ENCODE measurements at places on chromosomes 16 and 17. TPM values are rescaled to one million over a fixed set of nuclear protein-coding genes. Genes with fewer than 3 reads are reported as not detected.
A peak's percentile ranks its signal among the peaks of the same experiment; 100 is the strongest.

The MRPS7 gene
- 136 TPM for total RNA-seq

The SLC2A4 gene
- 4.2 TPM for total RNA-seq

The RAC3 gene
- 3.5 TPM for total RNA-seq

The PPP4C gene
- total RNA-seq: 21.4 TPM

The NTN1 gene
- total RNA-seq: 9.0 TPM

The ROGDI gene
- total RNA-seq: 350 TPM

The MYOCD gene
- total RNA-seq: 1.4 TPM

The HCRT gene
- total RNA-seq: not detected

The SLFN12L gene
- total RNA-seq: 4.0 TPM

The PIK3R5 gene
- total RNA-seq: 18.8 TPM

The KRTAP3-2 gene
- not detected for total RNA-seq

The IL17C gene
- total RNA-seq: not detected

The CETP gene
- total RNA-seq: not detected

The FAM171A2 gene
- not detected for total RNA-seq

The KRT28 gene
- total RNA-seq: not detected

The SLC16A6 gene
- total RNA-seq: not detected

The TMEM98 gene
- 101 TPM for total RNA-seq

The ARL5C gene
- total RNA-seq: not detected

The CDK5R1 gene
- 0.45 TPM for total RNA-seq

- no peak for DNase-seq
These were observed 54.3 kb upstream of the MED13 start for GRCh38 chr17:62119373-62119772.

GRCh38 chr17:10112962-10113361 lies 85.4 kb downstream of the GAS7 start:
- DNase-seq: no peak

DNA sequence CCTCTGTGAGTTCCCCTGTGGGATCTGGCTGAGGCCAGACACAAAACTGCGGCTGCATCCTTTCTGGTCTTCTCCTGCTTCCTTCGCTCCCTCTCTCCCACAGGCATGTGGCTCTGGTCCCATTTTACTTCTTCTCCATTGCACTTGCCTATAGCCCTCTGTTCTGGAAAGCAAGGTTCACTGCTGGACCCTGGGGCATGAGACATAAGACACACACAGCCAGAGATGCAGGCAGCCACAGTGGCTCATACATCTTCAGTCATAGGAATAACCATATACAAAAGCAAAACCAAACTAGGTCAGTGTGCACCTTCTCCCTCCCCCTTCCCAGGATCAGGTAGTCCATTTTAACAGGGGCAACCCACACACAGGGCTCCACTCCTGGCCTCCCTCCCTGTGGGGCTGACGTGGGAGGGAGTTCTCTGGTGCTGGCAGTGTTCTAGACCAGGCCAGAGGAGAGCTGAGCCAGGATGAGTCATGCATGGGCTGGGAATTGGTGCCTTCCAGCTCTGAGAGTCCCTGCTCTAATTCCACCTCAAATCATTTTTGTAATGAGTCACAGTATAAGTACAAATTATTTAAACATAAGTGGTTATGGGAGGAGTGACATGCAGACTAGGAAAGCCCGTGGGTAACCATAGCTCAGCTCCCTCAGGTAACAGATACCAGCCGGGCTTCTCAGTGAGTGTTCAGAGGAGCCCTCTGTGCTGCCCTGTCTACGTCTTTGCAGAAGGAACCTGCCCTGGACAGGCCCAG lies 58.0 kb downstream of the ASIC2 start:
- peak; percentile 43 for DNase-seq

GRCh38 chr16:4976079-4976478 lies 17.9 kb downstream of the SEC14L5 start:
- no peak for DNase-seq

DNA sequence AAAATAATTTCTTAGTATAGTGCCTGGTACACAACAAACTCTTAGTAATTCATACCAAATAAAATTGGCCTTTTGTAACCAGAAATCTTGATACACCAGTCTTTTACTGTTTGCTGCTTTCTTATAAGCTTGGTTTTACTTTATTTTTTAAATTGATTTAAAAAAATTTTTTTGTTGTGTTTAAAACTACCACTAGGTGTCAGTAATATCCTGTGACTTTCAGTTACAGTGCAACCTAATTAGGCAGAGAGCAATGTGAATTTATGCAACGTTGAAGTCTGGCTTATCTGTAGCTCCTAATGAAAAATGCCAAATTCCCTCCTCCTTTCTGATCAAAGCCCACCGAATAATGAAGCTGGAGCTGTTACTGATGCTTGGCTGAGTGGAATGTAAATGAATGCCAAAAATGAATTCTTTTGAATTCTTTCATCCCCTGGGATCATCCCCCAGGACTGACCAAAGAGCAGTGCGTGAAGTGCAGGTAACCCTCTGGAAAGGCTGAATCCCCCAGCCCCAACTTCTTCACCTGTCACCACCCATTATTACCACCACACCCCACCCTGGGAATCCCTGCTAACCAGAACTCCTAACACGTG lies 3.8 kb downstream of the ERCC4 start:
- DNase-seq: no peak

GRCh38 chr17:77542551-77543490 lies 402.1 kb downstream of the SEC14L1 start:
- DNase-seq: peak; percentile 75

- no peak for DNase-seq
These were observed 226.2 kb downstream of the NTN1 start for GRCh38 chr17:9247401-9247938.

GRCh38 chr17:38511150-38512108 lies 83.2 kb downstream of the ARHGAP23 start:
- peak; percentile 36 for DNase-seq

DNA sequence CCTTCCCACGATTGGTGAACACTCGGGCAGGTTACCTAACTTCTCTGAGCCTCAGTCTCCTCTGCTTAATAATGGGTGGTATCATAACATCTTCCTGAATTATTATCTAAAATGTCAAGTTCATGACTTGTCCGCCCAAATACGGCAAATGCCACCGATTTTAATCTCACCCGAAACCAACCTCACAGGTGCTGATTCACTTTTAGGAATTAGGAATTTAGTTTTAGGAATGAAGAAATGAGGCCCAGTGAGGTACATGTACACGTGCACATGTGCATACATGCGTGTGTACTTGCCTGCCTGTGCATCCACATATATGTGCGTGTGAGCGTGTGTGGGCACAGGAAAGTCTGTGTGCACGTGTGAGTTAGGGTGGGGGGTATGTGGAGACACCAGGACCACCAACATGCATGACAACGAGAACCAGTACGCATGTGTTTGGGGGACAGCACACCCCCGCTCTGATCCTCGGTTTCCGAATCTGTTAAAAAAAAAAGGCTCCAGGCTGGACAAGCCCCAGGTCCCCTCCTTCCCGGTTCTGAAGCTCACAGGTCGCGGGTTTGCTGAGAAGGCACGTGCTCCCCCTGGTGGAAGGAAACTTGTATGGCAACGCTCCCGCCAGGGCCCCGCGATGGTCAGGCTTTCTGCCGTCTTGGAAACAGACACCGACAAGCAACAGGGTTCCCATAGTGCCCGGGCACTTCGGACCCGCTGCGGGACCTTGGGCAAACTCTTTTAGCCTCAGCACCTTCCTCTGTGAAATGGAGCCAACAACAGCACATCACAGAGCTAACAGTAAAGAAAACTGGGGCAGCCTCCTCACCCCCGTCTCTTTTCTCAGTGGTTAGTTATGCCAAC lies 219.2 kb downstream of the RBFOX3 start:
- peak; percentile 80 for DNase-seq

- no peak for DNase-seq
These were observed 77.1 kb upstream of the METRNL start for GRCh38 chr17:83002118-83002805.

- DNase-seq: no peak
These were observed 673.2 kb upstream of the SOX9 start for GRCh38 chr17:71447644-71448043.

GRCh38 chr16:48535369-48535787 lies 74.6 kb downstream of the N4BP1 start:
- no peak for DNase-seq

GRCh38 chr16:27237219-27238015 lies 31.2 kb downstream of the NSMCE1 start:
- peak; percentile 62 for DNase-seq

DNA sequence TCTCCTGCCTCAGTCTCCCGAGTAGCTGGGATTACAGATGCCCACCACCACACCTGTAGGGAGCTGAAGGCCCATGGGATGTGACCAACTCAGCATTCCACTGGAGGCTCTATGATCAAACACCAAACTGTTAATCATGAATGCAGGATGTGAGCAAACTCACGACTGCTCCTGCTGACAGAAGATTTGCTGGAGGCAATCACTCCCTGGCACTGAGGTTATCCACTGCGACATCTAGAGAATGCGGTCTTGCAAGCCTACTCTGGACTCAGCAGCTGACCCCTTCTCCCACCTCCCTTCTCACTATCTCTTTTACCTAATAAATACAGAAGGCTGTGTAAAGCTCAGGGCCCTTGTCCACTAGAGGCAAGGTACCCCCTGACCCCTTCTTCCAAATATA lies 4.9 kb downstream of the TEX14 start:
- DNase-seq: no peak

- peak; percentile 57 for DNase-seq
These were observed 90.3 kb downstream of the KATNIP start for GRCh38 chr16:27640277-27640600.

GRCh38 chr17:4204710-4205173 lies 59.0 kb downstream of the ANKFY1 start:
- peak; percentile 85 for DNase-seq

GRCh38 chr17:60391471-60392041 lies 377 bp downstream of the USP32 start:
- no peak for DNase-seq

DNA sequence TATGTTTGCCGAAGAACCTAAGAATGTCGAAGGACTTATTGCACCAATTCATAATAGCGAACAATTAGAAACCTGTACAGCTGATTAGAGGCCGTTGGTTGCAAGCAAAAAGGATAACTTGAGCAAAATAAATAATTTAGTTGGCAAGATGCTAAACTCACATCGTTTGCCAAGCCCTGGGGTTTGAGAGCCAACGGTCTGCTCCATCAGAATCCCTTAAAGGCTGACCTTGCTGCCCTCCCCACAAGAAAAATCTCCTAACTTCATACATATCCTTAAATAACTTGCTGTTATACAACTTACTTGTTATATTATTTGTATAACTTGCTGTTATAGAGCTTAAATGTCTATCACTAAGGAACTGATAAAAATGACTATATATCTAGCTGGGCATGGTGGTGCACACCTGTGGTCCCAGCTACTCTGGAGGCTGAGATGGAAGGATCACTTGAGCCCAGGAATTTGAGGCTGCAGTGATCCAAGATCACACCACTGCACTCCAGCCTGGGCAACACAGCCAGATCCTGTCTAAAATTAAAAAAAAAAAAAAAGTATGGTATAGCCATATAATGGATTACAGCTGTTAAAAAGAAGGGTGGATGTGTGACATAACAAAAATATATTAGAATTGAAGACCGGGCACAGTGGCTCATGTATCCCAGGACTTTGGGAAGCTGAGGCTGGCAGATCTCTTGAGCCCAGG lies 1.9 kb upstream of the TRIM37 start:
- no peak for DNase-seq

GRCh38 chr16:66845791-66846221 lies 1.6 kb downstream of the CA7 start:
- DNase-seq: no peak

- no peak for DNase-seq
These were observed 58.8 kb downstream of the CLEC19A start for GRCh38 chr16:19344224-19344801.

GRCh38 chr17:31225831-31226230 lies 71.2 kb downstream of the OMG start:
- DNase-seq: no peak

- DNase-seq: peak; percentile 35
These were observed 4.0 kb upstream of the SCRN2 start for GRCh38 chr17:47844814-47845715.

- DNase-seq: no peak
These were observed 37.2 kb downstream of the SKAP1 start for GRCh38 chr17:48392857-48393256.

DNA sequence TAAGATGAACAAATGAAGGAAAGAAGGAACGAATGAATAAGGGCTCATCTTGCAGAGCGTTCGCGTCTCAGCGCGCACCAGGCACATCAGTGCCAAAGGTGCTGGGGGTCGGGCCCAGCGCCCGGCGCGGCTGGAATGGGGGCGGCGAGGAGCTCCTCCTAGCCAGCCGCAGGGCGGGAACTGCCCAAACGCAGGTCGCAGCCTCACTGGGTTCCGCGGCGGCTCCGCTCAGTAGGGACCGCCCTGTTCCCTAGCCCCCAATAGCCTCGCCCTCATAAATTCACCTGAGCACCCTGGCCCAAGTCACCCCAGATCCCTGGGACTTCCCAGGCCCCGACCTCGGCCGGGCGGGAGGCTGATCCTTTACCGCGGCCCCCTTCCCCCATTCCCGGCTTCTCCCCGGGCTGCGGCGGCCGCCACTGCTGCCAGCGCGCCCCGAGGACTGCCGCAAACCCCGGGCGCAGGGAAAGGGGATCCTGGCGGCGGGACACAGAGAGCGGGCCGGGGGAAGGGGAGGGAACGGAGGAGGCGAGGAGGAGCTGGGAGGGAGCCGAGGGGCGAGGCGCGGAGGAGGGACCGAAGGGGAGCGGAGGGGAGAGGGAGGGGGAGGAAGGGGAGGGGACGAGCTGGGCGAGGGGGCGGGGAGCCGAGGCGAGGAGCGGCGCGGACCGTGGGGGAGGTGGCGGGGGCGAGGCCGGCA lies 377 bp upstream of the CRHR1 start:
- no peak for DNase-seq

DNA sequence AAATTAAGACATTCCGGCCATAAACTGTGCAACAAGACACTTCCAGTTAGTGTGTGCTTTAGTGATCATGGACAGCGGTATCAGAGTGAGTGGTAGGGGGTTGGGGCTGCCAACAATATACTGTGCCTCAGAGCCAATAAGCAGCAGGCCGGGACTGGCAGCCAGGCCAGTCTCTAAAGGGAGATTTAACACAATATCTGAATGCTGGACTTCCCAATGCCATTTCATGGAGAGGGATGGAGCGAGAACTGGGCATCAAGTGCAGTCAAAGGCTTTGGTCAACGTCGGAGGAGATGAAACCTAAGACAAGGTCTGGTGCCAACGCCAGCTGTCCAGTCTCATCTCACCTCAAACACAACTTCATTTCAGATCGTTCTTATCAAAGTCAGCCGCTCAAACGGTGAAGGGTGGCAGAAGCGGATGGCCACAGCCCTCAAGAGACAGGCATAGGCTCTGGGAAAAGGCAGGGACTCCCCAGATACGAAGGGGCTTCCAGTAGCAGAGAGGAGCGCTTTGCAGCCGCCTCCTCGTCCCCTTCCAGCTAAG lies 935 bp downstream of the USP32 start:
- DNase-seq: peak; percentile 30
